ENCODE measurements at places on chromosomes 5 and 9.

DNA sequence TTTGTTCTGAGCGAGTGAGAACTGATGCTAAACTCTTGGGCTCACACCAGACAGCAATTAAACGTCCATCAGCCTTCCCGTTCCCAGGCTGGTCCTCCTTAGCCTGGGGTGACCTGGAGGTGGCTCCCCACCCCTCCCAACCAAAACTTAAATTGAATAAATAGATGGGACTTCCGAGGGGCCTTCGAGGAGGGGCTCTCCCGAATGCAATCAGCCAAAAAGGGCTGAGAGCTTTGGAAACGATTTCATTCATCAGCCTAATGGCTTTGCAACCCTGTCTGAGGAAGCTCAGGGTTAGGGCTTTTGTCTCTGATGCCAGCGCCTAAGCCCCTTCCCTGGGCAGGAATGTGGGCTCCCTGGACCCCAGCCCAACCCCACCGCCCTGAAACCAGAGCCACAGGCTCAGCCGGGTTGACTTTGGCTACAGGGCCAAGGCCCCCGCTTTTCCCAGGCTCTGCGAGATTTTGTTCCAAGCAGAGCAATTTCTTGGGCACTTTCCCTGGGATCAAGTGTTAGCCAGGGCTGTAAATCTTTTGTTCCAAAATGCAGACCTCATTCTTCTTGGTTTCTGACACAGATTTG is 29.2 kb downstream of the LHX3 start:
- no peak for DNase-seq

DNA sequence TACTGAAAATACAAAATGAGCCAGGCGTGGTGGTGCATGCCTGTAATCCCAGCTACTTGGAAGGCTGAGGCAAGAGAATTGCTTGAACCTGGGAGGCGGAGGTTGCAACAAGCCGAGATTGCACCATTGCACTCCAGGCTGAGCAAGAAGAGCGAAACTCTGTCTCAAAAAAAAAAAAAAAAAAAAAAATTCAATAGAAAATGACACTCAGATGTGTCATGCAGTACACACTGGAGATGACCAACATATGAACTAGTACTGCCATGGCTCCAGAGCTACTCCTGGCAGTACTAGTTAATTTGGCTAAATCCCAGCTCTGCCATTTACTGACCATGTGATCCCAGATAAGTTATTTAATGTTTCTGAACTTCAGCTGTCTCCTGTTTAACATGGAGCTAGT is 7.3 kb downstream of the ATOX1 start:
- DNase-seq, result no peak

DNA sequence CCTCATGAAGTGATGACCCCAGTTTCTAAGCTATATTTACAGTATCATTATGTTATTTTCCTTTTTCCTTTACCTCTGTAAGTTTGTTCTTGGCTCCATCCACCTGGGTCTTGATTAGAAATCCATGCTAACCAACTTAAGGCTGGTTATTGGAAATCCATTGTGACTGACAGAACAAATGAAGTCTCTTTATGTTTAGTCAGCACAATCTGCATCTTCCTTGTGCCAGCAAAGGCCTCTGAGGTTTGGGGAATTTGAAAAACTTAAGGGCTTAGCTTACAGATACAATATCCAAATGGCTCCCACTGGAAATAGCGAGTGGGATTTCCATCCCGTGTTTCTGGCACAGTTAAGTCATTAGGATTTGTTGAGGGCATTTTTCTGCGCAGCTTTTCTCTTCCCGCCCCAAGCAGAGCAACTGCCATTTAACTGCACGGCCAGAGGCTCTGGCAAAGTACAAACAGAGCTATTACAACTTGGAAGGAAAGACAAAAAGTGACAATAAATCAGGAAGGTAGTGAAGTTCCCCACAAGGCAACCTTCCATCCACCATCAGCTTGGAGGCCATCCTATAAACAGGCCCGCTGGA is 64.2 kb downstream of the DCP2 start:
- no peak for DNase-seq

GRCh38 chr5:5146530-5147160 is 6.5 kb downstream of the ADAMTS16 start:
- DNase-seq, result no peak

- DNase-seq, result no peak
These were observed 41.7 kb downstream of the B4GALT1 start for GRCh38 chr9:33125461-33125860.

GRCh38 chr9:5832071-5832537 is 813 bp downstream of the ERMP1 start:
- DNase-seq, result no peak

- no peak for DNase-seq
These were observed 4.5 kb downstream of the ELAVL2 start for GRCh38 chr9:23821375-23822181.

DNA sequence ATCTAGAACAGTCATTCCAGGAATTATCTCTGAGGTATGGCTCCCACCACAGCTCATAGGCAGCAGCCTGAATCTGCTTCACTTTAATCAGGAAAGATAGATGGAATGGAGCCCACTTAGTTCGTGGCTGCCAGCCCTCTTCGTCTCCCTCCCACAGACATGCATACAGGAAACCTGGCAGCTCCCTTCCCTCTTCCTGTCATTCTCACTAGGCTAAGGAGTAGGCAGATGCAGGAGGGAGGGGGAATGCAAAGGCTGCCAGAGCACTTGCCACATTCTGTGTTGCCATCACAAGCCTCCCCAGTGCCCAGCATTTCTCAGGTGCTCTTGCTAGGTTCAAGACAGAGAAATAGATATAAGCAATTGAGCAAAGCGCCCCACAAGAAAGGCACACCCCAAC is 378.9 kb downstream of the ELAVL2 start:
- DNase-seq, result no peak

DNA sequence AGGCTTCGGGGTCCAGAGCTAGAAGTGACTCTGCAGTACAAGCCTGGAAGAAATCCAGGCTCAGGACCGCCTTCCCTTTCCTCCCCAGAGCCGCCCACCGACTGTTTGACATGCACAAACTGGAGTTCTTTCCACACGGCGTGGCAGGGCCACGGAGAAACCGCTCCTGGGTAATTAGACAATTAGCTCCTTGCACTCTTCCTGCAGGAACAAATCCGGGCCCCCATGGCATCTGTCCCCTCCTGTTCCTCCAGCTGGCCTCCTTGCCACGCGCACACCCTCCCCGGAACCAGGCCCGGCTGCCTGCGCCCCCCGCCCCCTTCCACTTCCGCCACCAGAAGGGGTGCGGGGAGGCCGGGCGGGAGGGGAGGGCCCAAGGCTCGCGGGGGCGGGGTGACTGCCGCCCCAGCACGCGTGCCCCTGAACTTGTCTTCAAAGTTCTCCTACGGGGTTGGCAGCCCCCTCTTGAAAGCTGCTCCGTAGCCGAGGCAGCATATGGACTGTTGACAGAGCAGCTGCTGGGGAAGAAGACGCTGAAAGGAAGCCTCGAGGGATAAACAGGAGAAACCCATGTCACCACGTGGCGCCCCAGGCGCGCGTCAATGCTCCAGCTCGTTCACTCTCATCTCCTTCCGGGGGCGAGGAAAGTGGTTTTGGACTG is 74.3 kb downstream of the SEC61B start:
- DNase-seq, result no peak

- no peak for DNase-seq
These were observed 85.6 kb downstream of the DAB2IP start for GRCh38 chr9:121736934-121737462.

GRCh38 chr5:36482812-36483211 is 123.6 kb upstream of the SLC1A3 start:
- no peak for DNase-seq

DNA sequence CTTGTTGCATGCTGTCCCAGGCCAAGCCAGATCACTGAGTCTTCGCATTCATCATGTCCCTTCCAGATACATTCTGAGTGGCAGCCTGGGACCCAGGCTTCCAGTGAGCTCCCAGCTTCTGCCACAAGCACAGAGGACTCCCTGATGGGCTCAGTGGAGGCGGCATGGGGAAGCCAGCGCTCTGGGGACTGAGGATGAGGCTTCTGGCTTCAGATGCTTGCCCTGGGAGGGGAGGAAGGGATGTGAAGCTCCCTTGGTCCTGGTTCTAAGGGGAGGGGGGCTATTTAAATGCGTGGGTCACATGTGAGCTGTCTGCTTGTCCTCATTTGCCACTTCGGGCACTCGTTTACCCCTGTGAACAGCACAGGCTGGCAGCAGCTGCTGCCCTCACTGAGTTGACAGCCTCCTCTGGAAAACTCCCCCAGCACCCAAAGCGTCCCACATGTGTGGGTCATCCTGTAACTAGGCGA is 174.0 kb downstream of the NR3C1 start:
- DNase-seq, result no peak

DNA sequence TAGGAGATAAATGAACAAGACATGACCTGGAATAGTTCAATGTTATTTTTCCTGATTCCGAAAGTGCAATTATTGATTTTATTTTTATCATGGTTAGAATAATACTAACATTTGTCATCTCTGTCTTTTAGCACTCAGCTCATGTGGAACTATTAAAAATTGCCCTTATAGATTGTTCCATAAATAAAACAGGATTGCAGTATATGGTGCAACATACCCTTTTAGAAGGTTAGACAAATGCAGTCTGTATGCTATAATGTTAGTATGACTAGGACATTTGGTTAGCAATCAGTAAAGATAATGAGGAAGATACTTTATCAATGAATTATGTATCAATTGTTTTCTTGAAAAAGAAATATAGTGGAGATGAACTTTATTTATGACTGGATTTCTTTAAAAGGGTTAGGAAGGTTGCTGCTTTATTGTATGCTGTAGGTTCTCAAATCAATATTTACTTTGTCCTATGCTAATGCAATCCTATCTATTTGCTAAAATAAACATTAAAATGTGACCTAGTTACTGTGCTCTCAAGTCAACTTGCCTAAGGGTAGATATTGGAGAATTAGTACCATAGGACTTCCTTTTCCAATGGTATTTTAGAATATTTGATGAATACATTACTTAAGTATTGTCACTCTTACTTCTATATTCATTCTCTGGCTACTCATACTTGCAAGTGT is 348.9 kb upstream of the ISL1 start:
- no peak for DNase-seq

DNA sequence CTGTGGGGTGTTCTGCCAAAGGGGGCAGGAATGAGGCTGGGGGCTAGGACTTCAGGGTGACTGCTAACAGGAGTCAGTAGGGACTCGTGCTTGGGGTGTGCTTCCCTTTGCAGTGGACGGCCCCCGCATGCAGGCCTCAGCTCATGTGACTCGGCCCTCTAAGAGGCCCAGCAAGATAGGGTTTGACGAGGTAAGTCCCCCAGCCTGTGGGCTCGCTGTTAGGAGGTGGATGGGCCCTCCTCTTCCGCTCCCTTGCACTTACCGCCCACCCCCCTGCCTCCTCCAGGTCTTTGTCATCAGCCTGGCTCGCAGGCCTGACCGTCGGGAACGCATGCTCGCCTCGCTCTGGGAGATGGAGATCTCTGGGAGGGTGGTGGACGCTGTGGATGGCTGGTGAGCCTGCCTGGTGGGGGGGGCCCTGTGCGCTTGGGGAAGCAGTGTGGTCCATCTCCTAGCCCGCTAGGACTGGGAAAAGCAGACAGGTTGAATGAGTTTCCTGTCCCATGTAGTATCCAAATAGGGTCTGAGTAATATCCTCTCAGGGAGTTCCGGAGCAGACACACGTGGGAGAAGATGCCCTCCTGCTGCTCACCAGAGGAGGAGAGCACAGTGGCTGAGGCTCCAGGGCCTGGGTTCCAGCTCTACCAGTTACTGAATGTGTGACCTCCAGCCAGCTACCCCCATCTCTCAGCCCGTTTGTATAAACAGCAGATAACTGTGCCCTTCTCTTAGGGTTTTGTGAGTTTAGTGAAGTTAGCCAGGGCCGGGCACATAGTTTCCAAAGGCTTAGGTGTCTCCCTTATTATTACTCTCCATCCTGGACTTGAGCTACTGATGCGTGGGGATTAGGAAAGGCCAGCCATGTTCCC is 8.2 kb downstream of the CERCAM start:
- DNase-seq, result no peak

DNA sequence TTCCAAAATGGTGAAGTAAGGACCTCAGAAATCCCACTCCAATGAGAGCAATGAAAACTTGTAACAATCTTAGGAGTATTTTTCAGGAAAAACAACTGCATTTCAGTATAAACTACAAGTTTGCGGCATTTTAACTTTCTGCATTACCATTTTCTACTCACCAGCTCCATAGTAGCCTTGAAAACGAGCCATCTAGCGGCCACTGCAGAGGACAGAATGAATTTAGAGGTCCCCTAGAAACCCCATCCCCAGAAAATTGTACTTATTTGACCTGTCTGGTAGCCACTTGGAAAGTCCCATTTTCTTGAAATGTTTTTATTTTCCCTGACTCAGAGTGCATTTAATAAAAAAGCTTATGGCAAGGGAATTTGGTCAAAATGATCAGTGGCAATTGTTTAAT is 205.4 kb upstream of the ITGA1 start:
- no peak for DNase-seq

GRCh38 chr9:36288070-36288469 is 29.8 kb upstream of the GNE start:
- DNase-seq, result no peak

DNA sequence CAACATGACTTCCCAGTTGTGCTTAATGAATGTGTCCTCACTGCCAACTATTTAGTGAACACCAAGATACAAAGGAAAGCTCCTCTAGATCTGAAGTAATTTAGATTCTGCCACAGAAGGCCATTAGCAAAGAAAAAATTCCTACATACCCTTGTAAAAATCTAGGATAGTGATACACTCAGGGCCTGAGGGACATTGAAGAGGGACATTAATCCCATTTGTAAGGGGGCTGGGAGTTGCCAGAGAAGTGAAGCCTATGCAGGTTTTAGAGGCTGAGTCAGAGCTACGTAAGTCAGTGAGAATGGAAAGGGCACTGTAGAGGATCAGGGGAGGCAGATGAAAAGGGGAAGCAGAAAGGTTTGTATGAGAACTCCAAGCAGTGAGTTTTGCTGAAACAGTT is 286.9 kb upstream of the TARS1 start:
- DNase-seq, result no peak

DNA sequence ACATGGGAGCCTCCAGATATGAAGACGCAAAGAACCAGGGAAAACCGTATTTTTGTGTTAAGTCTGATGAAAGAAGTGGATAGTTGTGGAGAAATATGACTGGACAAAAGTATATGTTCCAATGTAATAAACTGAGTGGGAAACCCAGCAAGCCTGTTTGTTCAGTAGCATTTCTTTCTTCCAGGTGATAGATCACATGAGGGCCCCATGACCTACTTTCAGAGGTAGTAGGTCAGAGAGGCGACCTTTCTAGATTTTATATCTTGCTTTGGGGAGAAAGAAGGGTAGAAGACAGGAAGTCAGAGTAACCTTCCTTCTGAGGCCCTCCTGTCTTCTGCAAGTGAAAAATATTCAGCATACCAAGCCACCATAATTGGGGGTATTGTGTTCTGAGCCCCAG is 31.5 kb downstream of the CCDC171 start:
- no peak for DNase-seq

- no peak for DNase-seq
These were observed 99.4 kb upstream of the TARS1 start for GRCh38 chr5:33341351-33341750.

DNA sequence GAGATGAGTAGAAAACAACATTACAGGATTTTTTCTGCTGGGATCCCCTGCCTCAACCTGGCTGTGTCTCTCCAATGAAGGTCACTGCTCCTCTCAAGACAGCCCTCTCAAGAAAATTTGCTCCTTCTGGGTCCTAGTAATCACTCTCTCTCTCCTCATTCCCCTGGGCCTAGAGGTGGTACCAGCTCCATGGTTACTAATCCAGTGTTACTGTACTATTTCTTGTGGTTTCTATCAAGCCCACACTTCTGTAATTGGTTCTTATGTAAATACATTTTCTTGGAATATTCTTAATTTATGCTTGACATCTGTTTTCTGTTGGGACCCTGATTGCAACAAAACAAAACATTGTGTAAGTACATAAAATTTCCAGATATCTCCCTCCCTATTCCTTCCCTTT is 123.8 kb upstream of the RORB start:
- no peak for DNase-seq

All from AG04450 (cell line).